ENCODE measurements at places on chromosomes 13 and 19.

DNA sequence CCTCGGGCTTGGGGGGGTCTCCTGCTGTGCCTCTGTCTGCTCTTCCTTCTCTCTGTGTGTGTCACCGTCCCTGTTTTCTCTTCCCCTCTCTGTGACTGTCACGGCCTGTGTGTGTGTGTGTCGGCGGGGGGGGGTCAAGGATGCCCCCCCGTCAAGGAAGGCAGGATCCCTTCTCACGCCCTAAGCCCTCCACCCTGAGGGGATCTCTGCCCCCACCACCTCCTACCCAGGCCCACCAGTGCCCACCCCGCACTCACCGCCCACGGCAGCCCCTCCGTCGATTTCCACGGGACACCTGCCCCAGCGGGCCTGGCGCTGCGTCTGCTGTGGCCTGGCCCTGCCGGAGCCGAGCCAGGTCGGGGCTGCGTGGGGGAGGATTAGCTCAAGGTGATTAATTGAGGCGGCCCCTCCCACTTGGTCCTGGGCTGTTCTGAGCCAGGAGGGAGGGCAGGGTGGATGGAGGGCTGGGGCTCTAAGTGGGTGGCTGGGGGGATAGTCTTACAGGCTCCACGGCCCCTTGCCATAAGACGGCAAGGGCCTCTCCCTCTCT is at the start of gene RAX2:
RAX2 (minus strand) TSS at position 323 of the 550 bp plus-strand sequence. CDS start 486 bp downstream, outside the sequence.
- no peak for DNase-seq

- DNase-seq, result peak; percentile 69
These were observed 6.9 kb downstream of the PEAK3 start for GRCh38 chr19:2274931-2275535.

DNA sequence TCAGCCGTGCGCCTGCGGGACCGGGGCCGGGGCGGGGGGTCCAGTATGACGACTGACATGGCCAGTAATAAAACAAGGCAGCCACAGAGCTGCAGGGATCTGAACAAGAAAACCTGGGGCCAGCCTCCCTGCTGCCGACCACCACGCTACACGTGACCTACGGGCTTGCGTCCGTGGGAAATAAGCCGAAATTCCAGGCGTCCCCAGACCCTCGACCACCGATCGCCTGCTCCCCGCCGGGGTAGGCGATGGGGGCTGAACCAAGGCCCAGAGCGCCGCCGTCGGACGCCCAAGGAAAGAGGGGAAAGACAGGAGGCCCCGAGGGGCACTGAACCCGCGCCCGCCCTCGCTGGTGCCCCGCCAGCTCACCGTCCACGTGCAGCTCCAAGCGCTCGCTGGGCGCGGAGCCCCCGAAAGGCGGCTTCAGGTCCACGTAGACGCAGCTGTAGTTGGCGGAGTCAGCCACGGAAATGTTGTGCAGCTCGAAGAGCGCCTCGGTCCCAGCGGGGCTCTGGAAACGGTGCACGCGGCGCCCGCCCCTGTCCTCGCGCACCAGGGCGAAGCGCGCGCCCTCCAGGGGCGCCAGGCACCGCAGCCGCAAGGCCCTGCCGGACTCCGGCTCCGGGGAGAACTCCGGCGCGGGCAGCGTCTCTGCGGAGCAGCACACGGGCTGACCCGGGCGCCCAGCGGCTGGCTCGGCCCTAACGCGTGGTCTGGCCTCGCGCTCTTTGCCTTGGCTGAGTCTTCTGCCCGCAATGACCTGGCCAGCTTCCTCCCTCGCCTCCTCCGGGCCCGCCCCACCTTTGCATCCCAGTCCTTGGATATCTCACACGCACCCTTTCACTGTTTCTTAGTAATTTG is 3.1 kb downstream of the A1BG start:
- no peak for DNase-seq

DNA sequence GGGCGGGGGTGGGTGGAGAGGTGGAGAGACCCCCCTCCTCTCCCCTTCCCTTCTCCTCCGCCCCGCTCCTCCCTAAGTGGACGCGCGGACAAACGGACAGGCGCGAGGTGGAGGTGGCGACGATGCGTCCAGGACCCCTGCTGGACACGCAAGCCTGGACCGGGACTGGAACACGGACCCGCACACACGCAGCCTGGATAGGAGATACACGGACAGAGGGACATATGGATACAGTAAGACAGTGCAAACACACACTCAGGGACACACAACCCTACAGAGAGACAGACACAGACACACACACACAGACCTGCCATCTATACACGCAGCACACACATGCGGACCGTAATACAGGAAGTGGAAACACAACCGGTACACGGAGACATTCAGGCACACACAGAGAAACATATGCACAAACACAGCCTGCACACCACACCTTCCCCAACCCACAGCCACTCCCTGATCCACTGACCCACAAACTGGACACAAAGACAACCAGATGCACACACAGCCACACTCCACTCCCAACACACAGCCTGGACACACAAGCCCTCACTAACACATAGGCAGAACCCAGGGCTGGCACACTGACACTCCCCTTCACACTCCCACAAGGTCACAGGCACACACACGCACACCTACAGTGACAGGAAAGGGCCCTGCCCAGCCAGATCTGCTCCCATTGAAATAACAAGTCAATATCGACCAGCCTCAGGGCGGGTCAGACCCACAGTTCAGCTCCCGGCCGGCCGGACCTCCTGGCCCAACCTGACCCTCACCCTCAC is 696 bp upstream of the ERFL start:
- no peak for DNase-seq

- DNase-seq, result no peak
These were observed 1242.6 kb downstream of the DIAPH3 start for GRCh38 chr13:58921129-58921528.
